ENCODE measurements at places on chromosomes 3 and 15.

- DNase-seq: no peak
Observed at GRCh38 chr15:52799145-52799811, 9.1 kb upstream of the ONECUT1 start.

- DNase-seq: peak; percentile 93
Observed at GRCh38 chr15:80615783-80616391, 79.2 kb upstream of the ABHD17C start.

- no peak for DNase-seq
Observed at GRCh38 chr15:77818484-77819047, 185.9 kb upstream of the LINGO1 start.

- DNase-seq: no peak
Observed at GRCh38 chr15:57922776-57923175, 142.7 kb downstream of the ALDH1A2 start.

DNA sequence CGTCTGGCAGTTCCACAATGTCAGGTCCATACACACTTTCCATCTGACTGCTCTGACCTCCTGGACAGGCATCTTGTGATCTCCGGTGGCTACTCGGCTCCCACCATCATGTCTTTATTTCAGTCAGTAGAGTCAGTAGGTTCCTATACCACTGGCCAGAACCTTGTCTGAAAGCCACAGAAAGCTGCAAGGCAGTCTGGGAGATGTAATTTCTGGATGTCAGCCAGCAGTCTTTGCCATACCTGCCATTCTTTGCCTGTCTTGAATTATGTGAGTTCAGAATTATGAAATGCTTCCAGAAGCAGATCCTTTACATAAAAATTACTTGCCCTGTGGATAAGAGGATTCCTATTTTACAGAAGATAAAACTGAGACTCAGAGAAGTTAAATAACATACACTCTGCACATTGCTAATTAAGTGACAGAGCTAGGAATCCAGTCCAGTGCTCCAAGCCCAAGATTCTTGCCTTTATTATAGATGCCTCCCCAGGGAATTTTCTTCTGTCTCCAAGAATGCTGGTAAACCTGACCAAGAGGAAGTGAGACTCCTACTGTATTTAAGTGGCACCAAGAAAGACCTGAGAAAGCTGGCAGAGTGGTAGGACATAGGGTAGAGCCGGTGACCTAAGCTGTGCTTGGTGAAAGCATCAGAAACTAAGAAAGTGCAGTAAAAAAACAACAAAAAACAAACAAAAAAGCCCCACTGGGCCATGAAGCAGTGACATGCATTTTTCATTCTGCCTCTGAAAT, 75.6 kb downstream of the IQCH start:
- DNase-seq: no peak

- no peak for DNase-seq
Observed at GRCh38 chr15:80643431-80643951, 51.6 kb upstream of the ABHD17C start.

- DNase-seq: no peak
Observed at GRCh38 chr3:11810276-11810675, 36.4 kb downstream of the TAMM41 start.

DNA sequence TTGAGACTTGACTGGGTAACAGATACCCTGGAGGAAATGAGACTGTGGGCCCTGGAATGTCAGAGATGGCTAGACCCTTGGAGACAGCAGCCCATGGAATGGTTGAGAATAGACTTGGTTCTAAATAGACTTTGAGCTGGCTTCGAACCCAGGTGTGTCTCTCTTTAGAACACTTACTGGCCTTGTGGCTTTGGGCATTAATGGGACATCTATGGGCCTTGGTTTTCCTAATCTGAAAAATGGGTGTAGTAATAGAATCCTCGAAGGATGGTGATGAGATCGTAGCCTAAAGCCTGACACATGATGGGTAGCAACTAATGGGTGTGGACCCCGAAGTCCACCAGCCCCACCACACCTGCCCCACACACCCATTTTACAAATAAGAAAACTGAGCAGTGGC, 119.2 kb downstream of the TMEM266 start:
- no peak for DNase-seq

GRCh38 chr15:100772478-100772877, 107.2 kb upstream of the ALDH1A3 start:
- no peak for DNase-seq

- DNase-seq: no peak
Observed at GRCh38 chr3:69460034-69460433, 74.1 kb upstream of the FRMD4B start.

DNA sequence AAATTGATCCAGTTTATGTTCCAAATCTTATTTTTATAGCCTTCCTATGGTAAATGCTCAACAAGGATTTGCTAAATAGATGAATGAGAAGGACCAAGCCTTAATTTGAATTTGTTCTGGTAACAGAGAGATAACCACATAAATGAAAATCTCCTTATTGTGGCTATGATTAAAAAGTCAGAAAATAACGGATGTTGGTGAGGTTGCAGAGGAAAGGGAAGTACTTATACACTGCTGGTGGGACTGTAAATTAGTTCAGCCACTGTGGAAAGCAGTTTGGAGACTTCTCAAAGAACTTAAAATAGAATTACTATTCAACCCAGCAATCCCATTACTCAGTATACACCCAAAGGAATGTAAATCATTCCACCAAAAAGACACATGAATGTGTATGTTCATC, 26.2 kb downstream of the AAGAB start:
- no peak for DNase-seq

- no peak for DNase-seq
Observed at GRCh38 chr3:118984699-118985098, 49.9 kb downstream of the IGSF11 start.

DNA sequence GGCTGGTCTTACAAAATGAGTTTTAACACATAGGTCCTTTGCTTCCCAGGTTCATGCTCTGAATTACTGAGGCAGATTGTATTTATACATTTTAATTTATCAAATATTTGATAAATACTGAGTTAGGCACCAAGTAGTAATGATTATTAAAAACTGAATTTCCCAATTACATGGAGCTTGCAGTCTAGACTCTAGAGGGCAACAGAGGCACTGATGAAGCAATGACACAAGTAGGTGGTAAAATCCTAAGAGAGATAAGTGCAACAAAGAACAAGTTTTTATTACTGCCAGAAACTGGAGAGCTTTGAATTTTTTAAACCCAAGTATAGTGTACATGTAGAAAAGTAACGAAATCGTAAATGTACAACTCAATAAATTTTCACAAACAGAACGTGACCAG, 406.2 kb upstream of the RARB start:
- DNase-seq: peak; percentile 6

DNA sequence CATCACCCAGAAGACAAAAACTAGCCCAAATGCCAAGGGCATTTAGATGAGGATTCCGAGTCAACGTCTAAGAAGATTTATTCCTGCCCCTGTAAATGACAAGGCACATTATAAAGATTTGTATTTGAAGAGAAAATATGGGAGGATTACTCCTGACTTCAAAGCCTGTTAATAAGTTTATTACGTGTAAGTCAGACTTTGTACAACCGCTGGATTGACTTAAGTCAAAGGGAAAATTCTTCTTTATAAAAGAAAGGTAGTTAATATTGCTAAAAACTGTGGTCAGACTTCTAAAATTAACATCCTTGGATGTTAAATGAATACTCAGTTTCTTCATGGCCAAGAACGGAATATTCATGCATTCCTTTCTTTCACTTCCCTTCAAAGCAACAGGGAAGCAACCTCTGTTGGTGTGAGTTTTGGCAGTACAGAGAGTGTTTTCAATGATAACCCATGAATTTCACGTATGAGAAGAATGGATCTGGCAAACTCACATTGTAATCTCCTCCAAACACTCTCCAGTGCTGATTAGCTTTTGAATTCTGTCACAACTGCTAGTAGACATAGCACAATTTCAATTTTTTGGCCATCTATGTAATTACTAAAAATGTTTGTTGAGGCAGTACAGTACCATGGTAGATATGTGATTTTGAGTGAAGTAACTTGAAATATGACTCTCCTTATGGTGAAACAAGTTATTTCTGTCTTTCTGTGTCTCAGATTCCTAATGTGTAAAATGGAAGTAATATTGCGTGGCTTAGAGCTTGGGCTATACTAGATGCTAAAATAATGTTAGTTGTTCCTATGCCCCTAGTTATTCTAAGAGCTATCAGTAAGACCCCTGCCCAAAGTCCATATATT, 62.0 kb downstream of the PLD1 start:
- DNase-seq: no peak

DNA sequence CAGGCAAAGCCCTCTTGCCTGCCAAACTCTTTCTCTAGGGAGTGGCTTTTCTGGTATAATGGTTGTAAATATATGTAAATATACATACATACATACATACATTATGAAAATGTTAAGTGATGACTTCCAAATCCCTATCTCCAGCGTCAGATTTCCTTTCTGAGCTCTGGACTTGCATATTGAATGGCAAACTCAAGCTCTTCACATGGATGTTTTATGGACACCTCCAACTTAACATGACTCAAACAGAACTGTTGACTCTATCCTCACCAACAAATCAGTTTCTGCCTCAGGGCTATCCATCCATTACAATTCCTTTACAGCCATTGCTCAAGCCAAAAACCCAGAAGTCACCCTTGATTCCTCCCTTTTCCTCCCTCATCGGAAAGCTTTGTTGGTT, 45.1 kb downstream of the ADAMTSL3 start:
- DNase-seq: no peak

DNA sequence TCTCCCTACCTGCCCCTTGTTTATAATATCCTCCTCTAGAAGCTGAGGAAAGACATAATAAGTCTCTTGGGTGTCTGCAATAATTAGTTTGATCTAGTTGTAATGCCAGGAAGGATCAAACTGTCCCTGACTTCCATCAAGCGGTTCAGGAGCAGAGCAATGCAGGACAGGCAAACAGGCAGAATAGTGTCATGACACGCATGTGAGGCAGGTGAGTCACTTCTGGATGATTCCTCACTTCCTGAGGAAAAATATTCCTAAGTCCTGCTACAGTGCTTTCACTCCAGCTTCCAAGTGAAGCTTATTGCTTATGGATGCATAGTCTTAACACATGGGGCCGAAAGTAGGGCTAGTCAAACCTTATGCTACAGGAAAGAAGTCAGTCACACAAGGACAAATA, 85.8 kb downstream of the GREM1 start:
- no peak for DNase-seq

DNA sequence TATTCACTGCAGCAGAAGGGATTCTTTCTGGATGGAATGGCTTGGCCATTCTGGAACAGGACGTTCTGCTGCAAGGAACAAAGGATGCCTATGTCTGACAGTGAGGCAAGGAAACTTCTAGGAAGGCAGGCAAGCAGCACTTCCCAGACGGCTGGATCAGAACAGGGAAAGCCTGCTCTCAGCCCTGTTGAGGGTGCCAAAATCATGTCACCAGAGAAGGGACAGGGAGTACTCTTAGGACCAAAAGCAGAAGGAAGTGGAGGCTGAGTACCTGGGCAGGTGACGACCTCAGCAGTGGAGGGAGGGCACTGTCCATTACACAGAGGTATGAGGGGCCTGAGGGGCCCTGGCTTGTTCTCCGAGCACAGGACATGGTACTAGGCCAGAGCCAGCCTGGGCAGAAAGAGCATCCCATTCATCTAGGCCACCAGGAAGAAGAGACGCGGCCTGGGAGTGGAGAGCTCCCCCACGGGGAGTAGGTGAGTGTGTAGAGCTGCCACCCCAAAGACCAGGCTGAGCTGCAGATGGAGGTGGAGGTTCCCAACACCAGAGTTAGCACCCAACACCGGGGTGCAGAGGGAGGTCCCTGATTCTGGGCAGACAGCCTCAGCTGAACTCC, 9.6 kb downstream of the KLF15 start:
- DNase-seq: no peak

DNA sequence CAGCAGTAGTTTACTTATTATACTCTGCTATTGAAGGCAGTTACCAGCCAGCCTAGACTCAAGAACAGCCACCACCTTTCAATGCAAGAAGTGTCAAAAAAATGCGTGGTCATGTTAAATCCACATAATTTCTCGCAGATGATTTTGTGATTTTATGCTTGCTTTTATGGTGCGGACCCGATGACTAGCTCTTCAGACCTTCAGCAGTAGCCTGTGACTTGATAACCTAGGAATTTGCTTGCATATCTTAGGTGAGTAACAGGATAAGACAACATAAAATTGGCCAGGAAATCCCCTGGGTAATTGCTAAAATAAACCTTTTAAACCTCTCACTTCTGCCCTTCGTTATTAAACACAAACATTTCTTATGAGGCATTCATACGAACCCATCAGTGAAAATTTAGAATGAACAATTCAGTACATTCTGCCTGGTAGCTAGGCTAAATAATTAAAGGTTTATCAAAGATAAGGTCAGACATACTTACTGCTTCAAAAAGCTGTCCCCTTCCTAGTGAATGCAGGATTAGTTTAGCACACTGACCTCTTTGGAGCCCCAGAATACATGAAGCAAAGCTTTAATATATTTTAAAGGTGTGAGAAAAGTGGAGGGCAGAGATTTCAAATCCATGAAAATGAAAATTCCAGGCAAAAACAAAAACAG, 798.8 kb downstream of the OTOL1 start:
- DNase-seq: no peak

DNA sequence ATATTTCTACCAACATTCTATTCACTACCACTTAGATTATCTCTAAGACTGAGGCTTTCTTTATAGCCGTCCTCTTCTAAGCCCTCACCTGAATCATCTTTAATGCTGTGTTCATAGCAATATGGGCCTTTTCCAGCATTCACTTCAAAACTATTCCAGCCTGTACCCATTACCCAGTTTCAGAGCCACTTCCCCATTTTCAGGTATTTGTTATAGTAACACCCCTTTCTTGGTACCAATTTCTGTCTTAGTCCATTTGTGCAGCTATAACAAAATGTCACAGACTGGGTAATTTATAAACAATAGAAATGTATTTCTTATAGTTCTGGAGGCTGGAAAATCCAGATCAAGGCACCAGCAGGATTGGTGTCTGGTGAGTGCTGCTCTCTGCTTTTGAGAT, 45.7 kb downstream of the REC114 start:
- DNase-seq: no peak

DNA sequence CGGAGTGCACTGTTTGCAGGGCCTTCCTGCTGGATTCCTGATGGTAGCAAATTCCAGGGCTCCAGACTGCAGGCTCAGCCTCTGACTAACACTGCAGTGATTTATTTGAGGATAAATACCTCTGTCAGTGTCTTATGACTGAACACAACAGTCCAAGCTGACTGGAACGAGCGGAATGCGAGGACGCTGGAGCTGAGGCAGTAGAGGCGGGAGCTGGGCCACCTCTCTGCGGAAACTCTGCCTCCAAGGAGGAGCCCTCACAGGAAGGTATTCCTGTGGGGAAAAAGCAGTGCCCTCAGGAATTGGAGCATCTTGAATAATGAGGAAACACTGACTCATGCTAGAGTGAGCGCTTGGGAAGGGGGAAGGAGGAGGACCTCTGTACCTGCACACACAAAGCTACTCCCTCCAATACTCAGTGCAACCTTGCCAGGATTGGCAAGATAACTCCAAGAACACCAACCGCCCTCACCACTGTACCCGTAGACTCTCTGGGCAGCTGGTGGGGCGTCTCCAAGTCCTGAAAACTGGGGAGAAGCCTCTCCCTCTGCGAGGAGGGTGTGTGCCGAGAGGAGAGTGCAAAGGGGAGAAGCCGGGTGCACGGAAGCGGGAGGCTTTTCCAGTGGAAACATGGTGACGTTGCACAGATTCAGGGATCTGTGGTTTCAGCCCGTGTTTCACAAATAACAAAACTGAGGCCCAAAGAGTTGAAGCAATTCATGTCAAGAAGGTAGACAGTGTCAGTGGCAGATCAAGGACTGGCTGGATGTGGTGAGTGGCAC, 43.0 kb downstream of the VGLL4 start:
- DNase-seq: peak; percentile 93

GRCh38 chr3:108099679-108100428, 9.0 kb upstream of the CD47 start:
- DNase-seq: no peak
